ENCODE measurements at places on chromosomes 1 and 21.

DNA sequence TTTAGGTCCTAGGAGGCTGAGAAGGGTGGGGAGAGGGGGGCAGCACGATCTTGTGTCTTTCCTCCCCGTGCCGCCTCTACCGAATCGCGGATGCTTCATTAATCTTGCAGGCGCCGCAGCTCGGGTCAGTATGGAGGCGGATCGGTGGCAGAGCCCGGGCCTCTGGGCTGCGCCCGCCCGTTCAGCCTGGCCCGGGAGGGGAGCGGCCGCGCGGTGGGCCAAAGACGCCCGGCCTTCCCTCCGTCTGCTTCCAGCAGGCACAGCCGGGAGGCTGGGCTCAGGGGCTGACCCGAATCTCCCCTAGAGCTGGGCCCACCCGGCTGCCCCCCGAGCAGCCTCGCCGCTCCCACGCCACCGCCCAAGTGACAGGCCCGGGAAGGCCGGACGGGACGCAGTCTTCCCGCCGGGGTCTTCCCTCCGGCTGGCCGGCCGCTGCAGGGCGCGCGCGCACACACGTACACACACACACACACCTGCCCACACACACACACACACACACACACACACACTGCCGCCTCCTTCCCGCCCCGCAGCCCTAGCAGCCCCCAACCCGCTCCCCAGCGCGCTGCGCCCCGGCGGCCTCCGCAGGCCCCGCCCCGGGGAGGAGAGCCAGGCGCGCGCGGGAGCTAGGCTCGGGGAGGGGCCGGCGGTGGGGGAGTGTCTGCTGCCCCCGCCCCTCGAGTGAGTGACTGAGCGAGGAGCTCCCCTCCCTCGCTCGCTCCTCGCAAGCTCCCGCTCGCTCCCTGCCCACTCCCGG is at the start of gene C1orf21:
TSS of gene C1orf21 (plus strand) at position 718 of the 757 bp plus-strand sequence. CDS start 90,481 bp downstream, outside the sequence.
- DNase-seq, result peak; percentile 54

DNA sequence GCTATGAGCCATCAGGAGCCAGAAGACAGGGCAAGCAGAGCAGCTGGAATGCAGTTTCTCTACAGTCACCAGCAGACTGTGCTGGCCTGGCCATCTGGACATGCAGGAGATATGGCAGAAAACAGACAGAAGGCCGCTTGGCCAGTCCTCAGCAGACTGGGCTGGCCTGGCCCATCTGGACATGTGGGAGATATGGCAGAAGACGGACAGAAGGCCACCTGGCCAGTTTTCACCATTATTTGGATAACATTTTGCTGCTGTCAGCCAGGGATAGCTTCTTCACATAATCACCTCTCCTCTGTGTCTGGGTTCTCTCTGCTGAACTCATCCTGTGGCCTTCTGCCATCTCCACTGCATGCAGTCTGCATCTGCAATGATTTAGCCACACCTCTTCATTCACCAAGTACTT is 25.0 kb upstream of the CACYBP start:
- DNase-seq, result no peak

DNA sequence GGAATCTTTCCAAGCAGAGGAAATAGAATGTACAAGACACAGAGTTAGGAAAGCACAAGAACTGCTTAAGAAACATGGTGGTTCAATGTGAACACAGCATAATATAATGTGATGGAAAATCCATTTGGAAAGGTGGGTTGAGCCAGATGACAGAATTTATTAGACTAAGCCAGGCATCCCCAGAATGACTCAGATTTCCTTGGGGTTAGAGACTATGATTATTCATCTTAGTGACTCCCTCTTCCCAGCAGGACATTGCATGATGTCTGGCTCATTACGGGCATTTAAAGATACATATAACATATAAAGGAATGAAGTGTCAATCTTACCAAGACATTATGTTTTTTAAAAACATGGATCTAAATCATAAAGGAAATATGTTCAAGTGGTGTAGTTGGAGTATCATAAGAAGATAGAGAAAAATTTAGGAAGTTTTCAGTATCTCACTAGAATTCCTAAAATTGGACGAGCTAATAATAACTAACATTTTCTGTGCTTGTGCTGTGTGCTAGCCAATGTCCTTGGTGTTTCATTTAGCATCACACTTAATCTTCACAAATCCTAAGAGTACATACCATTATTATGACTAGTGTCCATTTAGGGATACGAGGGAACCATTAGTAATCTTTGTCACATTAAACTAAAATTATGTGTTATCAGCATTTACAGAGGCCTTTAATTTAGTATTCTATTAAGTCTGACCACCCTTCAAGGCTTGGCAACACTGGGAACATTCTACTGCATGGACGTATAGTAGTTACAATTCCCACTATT is 41.0 kb upstream of the ST6GALNAC5 start:
- peak; percentile 23 for DNase-seq

DNA sequence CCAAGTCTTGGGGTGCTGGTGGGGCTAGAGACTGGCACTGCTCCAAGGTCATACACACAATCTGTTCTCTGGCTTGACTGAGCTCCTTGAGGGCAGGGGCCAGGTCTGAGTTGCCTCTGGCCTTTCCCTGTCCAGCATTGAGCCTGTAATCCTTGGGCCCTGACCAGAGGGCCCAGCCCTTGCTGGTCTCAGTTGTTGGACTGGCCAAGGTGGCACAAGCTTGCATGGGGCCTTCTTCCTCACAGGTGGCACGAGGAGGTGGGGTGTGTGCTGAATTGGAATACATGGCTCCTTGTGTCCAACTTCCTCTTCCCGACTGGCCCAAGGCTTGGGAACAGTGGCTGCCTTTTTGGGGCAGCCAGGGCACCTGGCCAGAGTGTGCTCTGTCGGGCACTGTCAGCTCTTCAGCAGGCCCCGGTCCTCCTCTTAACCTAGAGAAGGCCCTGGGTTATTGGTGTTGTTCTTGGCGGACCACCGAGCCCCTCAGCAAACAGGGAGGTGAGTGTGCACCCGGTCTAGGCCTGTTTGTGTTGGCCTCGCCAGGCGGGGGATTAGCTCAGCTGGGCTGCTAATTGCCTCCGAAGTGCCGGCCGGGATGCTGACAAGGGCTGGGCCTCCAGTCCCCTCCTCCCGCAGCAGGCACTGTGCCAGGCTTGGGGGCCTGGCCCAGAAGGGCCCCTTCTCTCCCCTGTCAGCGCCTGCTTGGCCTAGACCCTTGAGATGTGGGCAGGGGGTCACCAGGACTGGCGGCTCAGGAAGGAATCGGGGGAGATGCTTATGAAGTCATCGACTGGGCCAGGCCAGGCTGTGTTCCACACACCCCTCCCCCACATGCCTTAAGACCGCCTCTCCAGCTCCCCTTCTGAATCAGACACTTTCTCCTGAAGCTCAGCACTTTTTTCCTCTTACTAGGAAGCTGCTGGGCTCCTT is 28.5 kb downstream of the WNT4 start:
- DNase-seq, result no peak

GRCh38 chr1:210259561-210259960 is 27.0 kb downstream of the SERTAD4 start:
- peak; percentile 79 for DNase-seq

GRCh38 chr21:45270306-45270821 is 17.3 kb downstream of the POFUT2 start:
- no peak for DNase-seq

DNA sequence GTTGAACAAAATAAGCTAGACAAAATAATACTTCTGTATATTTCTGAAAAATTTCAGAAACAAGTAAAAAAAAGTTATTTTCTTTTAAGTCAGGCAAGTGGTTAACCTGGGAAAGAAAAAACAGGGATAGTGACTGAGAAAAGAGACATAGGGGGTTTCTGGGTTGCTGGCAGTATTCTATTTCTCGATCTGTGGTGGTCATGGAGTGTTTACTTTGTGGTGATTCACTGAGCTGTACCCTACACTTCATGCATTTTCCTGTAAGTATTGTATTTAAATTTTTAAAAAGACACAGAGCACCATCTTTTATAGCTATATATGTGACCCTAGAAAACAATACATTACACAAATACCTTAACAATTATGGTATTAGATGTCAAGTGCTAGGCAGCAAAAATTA is 58.2 kb downstream of the ZNF644 start:
- no peak for DNase-seq

- no peak for DNase-seq
Measured at GRCh38 chr1:9347095-9347850, 54.6 kb downstream of the SPSB1 start.

DNA sequence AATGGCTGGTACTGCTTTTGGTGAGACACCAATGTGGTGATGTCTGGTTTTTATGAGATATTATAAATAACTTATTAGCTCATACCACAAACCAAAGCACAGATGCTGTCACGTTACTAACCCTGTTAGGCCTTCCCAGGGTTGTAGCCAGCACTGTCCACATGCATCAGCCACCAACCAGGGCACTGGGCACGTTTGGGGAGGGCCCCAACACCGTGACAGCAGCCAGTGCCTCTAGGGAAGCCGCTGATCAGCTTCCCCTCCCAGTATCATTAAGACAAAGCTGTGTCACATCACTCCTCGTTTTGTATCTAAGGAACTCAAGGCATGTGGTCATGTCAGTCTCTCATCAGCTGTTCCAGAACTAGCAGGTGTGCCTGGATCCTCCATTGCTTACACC is 13.9 kb downstream of the URB1 start:
- DNase-seq, result peak; percentile 71

GRCh38 chr1:178010674-178011464 is 41.0 kb upstream of the SEC16B start:
- no peak for DNase-seq
